Heart right ventricle (tissue), 16 donors: ENCODE measurements at places on chromosomes 7 and 10.

GRCh38 chr7:100087055-100087750, 1.6 kb upstream of the COPS6 start:
- no peak for DNase-seq

GRCh38 chr7:17786314-17786852, 153.9 kb downstream of the SNX13 start:
- DNase-seq: no peak

GRCh38 chr10:91381257-91381891, 28.8 kb upstream of the HECTD2 start:
- no peak for DNase-seq

DNA sequence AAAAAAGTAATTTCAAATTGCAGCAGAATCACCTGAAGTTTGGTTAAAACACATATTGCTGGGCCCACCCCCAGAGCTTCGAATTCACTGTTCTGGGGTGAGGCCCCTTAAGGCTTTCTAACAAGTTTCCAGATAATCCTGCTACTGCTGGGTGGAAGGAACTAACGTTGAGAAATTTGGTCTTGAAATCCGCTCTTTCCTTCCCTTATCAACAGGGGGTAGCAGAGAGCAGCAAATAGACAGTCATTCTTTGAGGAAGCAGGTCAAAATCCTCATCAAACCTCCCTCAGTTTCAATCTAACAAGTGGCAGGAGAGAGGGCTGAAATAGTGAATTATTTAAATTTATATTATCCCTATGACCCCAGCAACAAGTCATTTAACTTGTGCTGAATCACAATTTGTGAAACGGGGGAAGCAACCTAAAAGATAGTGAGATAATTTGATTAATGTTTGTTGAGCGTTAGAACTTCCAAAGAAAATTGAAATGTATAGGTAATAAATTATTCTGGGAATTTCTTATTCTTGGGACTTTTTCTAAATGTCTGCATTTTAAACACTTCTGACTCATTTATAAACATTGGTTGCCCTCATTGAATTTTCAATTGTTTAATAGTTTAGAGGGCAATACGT, 21.7 kb upstream of the MALSU1 start:
- peak; percentile 18 for DNase-seq

GRCh38 chr10:78078539-78079330, 45.1 kb downstream of the RPS24 start:
- DNase-seq: no peak

- DNase-seq: no peak
These were observed 68.0 kb upstream of the PRR15 start for GRCh38 chr7:29495653-29496052.

- no peak for DNase-seq
These were observed 26.0 kb downstream of the NUP42 start for GRCh38 chr7:23207884-23208283.

GRCh38 chr7:132464740-132465139, 111.5 kb downstream of the PLXNA4 start:
- DNase-seq: peak; percentile 70

GRCh38 chr10:120432209-120432608, 24.8 kb upstream of the PLPP4 start:
- DNase-seq: no peak
